ENCODE measurements at places on chromosomes 1 and 21.
A peak's percentile ranks its signal among the peaks of the same experiment; 100 is the strongest.

GRCh38 chr1:6124341-6124740 lies 55.8 kb downstream of the CHD5 start:
- DNase-seq = no peak

DNA sequence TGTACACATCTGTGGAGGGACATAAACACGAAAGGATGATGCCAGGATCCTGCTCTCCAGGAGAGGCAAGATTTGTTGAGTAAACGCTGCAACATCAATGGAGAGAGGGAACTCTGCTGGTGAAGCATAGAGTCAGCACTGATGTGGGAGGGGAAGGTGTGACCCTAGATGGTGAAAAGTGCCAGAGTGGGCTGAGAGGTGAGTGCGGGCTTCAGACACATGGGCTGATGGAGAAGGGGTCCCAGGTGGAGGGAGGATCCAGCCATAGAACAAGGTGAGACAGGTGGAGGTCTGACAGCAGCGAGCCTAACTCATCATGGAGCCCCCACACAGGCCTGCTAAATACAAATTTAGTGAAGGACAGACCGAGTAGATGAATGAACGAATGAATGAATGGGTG lies 9.7 kb downstream of the RD3 start:
- DNase-seq = no peak

DNA sequence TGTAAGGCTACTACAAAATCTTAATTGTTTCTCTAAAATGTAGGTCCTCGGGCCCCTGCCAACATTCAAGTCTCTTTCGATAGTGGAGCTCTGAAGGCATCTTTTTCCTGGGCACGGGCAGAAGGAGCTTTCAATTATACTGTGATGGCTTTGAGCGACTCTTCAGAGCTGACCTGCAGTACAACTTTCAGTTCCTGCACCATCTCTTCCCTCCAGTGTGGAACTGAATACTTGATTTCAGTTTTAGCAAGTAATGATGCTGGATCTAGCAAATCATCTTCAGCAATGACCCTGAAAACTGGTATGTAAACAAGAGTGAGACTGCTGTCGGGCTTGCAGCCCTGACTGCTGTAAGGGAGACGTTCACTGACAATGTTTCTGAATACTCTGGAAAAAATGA lies 9.6 kb downstream of the FNDC7 start:
- DNase-seq = no peak

- no peak for DNase-seq
Observed at GRCh38 chr1:72827278-72827677, 544.9 kb upstream of the NEGR1 start.

DNA sequence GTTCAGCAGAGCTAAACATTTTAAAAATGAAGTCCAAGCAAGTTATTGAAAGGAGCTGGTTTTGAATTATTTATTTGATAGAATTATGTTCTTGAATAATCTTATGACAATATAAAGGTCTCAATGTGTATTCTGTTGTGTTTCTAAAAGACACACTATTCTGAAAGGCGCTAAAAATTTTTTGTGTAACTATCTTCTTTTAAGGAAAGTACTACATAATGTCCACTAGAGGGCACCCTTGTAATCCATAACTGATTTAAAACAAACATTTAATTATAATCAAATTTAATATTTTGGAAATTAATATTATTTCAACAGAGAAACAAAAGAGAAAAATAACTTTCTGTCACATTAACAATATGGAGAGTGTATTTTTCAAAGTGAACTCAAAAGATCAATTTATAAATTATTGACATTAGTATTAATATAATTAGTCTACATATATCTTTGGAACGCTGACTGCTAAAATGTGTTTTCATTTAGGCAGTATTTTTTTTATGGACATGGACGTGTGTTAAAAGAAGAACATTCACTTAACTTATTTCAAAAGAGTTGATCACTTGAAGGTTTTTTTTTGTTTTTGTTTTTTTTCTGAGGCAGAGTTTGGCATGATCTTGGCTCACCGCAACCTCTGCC lies 248.4 kb downstream of the DENND1B start:
- no peak for DNase-seq

DNA sequence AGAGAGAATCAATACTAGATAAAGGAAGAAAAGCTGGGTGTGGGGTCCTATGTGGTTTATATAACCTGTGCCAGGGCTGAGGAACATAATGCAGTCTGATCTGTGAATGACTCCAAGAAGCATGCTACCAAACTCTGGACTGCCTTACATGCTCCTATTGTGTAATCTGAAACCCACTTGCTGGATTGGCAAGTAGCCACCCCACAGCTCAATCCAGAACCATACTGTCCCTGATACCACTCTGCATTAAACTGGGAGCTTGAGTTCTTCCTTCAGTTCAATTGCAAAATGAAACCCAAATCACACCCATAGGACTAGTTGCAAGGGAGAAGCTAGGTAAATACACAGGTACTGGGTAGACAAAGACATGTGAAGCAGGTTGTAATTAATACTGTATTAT lies 115.4 kb upstream of the NEGR1 start:
- peak; percentile 8 for DNase-seq

- DNase-seq = no peak
Observed at GRCh38 chr1:222420633-222421032, 127.3 kb downstream of the HHIPL2 start.

DNA sequence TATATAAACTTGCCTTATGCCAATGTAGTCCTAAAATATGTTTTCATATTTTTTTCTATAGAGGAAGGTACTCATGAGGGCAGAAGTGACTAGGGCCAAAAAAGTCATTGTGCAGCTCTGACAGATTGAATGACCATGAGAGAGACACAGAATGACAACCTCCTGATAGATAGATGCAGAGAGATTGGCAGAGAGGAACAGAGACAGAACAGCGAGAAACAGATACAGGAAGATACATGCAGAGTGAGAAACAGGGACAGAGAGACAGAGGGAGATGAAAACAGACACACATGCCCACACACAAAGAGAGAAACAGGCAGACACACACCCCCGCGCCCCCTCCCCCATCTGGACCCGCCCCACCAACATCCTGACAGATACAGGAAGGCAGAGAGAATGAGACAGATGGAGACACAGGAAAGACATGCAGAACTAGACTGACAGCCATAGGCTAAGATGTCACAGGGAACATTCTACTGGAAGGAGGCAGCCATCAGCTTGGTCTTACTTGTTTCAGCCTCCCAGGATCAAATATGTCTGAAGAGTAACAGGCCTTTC lies 211.1 kb downstream of the ST6GALNAC3 start:
- DNase-seq = no peak

DNA sequence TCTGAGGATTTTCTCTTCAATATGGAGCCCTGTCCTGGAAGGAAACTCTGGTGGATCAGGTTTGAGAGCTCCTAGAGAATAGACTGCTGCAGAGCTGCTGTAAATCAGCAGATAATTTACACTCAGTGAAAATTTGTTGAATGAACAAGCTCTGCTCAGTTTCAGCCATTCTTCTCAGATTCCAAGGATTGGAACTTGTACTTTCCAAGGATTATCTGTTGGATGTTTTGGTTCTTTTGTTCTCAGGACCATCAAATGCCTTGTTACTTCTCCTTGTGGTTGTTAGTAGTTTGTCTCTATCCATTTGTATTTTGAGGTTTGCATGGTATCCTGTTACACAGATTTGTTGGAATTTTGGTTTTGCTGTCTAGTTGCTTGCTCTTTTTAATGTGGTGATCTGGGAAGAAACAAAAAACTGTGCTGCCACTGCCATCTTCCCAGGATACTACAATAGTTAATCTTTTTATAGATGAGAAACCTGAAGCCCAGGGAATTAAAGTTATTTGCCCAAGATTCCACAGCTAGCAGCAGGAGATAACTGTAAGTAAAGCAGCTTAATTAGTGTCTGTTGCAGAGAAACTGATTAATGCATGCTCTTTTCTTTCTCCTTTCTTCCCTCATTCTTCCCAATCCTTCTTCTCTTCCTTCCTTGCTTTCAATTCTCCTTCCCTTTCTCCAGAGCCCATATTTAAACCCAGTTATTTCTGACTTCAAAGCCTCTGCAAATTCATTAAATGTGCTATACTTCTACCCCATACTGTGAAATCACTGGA lies 21.7 kb upstream of the KIFAP3 start:
- no peak for DNase-seq

- DNase-seq = no peak
Observed at GRCh38 chr1:4531842-4532241, 122.6 kb upstream of the AJAP1 start.

- DNase-seq = no peak
Observed at GRCh38 chr1:192493584-192493983, 82.0 kb upstream of the RGS1 start.

- no peak for DNase-seq
Observed at GRCh38 chr1:226093621-226094020, 31.1 kb downstream of the H3-3A start.

DNA sequence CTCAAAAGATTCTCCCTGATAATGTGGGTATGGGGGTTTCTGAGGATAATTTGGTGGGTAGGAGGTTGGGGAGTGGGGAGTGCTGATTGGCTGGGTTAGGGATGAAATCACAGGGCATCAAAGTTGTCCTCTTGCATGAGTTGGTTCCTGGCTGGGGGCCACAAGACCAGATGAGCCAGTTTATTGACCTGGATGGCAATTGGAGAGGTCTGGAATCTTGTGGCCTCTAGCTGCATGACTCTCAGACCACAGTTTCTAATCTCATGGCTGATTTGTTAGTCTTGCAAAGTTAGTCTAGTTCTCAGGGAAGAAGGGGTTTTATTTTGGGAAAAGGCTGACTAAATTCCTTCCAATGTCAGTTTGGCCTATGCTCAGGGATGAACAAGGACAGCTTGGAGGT lies 3.3 kb upstream of the GBP1 start:
- no peak for DNase-seq

DNA sequence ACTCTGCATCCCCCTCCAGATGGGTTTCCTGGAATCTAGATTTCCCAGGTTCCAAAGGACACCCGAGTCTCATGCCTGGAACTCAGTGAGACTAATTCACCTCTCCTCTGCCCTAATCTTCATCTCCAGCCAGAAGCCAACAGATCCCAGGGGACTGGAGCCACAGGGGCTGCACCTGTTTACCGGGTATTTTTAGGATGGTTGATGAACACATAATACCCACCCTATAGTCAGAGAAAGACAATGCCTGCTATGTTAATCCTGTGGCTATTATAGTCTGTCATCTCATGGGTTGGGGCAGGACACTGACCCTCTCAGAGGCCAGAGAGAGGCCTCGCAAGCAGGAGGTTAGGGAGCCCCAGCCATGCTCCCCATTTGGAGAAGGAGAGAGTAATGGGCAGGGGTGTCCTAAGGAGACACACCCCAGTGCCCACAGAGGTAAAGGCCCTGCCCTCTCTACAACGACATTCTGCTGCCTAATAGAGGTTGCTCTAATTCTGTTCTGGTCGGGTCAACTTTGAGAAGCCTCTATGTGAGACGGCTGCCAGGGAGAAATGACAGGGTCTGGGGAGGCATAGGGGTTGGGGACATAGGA lies 1.0 kb upstream of the TNNI1 start:
- no peak for DNase-seq

- DNase-seq = no peak
Observed at GRCh38 chr1:189149547-189150375, 1327.9 kb downstream of the BRINP3 start.

DNA sequence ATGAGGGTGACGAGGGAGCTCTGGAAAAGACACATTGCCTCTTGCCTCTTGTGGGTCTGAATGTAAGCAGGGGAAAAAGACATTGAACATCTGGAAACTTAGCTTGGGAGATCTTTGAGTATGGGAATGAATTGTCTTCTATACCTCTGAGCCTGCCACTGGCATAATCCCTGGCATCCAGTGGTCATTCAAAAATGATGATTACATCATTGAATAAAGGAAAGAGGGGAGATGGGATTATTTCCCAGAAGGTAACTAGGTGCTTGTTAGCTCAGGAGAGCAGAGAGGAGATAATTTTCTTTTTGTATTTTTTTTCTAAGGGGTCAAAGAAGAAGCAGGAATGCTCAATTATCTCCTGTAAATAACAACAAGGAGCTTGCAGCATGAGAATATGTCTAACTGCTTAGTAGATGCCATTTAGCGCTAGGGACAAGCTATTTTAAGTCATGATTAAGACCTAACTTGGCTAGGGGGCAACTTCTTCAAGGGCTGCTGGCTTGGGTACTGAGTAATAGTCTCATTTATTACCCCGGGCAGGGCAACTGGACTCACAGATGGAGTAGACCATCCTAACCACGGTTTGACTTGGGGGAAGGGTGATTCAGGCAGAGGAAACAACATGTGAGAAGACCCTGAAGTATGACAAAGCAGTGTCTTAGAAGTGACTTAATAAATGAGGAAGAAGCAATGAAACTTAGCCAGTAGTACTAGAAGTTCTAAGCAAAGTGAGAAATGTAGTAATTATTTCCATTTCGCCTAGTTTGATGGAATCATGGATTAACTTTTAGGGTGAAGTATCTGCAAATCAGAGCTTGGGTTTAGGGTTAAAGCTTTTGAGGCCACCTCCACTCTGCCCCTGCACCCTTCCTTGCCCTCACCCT lies 11.0 kb upstream of the XCL2 start:
- DNase-seq = no peak

DNA sequence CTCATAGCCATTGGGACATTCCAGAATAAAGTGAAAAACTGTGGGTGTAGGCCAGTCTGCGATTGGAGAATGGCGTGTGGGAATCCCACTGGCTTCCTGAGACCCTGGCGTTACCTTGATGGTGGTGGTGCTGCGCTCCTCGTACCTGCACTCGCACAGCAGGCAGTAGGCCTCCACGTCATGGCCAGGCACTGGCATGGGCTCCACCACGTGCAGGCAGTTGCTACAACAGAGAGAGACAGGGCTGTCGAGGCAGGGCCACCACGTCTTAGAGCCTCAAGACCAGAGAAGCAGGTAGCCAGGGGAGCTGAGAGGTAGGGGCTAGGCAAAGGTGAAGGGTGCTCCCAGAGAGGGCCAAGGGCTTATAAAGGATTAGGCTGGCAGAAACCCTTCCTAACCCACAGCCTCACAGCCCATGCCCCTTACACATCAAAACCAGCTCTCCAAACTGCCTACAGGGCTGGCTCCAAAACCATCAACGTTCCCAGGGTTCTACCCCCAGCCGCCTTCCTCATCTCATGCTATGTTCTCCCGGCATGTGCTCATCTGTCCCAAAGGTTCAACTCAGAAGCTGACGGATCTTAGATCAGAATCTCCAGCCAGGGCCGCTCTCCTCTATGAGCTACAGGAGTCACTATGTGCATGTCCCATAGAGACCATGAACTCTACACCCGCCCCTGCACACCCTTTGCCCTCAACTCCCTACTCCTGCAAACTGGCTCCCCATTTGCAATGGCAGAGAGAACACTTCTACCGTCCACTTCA lies 7.5 kb downstream of the TMEM9 start:
- DNase-seq = no peak

DNA sequence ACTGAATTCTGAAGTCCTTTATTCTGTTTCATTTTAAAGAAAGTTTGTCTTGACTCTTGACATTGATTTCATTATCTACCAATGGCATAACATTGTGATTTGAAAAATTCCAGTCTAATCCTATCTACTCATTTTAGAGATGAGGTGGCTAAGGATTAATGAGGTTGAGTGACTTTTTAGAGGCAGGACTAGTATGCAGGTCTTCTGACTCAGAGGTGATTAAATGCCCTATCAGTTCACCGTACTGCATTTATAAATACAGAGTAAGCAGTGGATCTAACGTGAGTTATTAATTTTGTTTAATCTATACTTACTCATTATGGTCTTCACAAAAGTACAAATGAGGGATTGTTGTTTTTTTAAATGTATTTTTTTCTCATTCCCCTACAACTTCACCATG lies 277.6 kb downstream of the PTBP2 start:
- no peak for DNase-seq
